Activated CD8-positive, alpha-beta T cell treated with anti-CD3 and anti-CD28 coated beads, Interleukin-2, amount 10 ng/mL, durations not matched to agents 7 days and 5 days (primary cell): ENCODE measurements at places on chromosomes 3 and 15.

GRCh38 chr3:54536450-54536849, 391.4 kb downstream of the LRTM1 start:
- no peak for DNase-seq

DNA sequence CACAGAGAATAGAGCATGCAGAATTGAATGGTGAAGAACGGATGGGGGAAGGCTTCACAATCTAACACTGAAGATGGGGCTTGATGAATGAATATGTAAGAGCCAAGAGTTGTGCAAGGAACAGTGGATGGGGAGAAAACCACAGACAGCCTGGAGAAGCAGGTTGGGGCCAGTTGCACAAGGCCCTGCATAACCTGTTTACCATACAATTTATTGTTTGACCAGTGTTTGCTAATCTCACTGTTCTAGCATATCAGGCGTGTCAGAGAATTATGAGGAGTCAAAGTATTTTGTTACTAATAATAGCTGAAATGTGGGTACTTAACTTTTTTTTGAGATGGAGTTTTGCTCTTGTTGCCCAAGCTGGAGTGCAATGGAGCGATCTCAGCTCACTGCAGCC, 36.4 kb downstream of the LINS1 start:
- no peak for DNase-seq

GRCh38 chr3:197019021-197019420, 10.6 kb downstream of the MELTF start:
- no peak for DNase-seq

GRCh38 chr3:71372911-71373637, 210.5 kb downstream of the FOXP1 start:
- DNase-seq, result no peak

DNA sequence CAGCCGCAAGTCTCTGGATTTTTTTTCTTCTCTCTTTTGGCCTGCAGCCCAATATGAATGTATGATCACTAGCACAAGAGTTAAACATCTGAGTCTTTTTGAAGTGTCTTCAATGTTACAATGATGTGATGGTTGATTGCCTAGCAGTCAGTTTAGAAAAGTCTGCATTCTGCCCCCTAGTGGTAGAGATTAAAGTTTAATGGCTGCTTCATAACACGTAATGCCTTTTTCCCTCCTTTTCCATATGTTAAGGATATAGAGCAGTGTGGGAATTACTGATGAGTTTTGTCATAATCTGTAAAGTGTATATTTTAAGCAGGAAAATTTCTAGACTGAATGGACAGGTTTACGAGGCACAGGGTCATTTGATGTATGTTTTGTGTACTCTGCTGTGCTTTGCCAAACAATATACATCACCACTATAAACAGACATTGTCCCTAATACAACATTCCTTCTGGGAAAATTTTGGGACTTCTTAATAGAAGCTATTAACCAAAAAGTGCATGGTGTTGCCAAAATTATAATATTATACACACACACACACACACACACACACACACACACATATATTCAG, 1038.5 kb upstream of the NR2F2 start:
- peak; percentile 26 for DNase-seq

DNA sequence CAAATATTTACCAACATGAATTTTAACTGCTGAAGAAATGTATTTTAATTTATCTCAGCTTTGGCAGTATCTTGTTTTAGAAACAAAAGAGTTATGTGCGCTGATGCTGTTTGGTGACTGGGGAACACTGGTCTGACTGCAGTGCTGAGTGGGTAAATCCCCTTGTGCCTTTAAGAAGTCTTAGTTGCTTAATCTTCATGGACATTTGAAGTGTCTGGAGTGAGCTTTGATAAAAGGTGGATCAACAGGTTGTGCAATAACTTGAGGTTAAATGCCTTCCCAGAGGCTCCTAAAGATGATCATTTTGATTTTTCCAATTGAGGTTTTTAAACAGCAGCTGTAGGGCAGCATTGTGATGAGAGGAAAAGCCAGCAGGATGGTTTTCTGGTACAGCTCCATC, 68.7 kb downstream of the TP63 start:
- no peak for DNase-seq

GRCh38 chr3:90011131-90011530, 903.7 kb downstream of the EPHA3 start:
- no peak for DNase-seq

GRCh38 chr3:155663467-155664212, 81.2 kb downstream of the PLCH1 start:
- no peak for DNase-seq

DNA sequence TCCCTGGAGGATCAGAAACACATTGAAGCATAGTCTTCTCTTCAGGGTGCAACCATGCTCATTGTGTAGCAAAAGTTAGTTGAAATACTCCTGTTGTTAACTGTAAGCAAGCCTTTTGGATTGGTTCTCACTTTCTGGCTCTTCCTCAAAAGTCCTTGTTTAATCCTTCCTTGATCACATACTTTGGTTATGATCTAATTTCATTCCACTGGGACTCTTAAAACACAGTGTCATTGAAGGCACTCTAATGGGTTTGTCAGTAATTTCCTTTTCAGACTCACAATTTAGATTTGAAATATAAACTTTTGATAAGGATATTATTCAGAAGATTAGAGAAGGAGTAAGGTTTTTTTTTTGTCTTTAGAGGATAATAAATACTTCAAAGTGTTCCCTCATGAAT, 451.7 kb upstream of the SGO1 start:
- DNase-seq, result no peak

- no peak for DNase-seq
Measured at GRCh38 chr15:68590721-68591389, 12.1 kb downstream of the CORO2B start.

DNA sequence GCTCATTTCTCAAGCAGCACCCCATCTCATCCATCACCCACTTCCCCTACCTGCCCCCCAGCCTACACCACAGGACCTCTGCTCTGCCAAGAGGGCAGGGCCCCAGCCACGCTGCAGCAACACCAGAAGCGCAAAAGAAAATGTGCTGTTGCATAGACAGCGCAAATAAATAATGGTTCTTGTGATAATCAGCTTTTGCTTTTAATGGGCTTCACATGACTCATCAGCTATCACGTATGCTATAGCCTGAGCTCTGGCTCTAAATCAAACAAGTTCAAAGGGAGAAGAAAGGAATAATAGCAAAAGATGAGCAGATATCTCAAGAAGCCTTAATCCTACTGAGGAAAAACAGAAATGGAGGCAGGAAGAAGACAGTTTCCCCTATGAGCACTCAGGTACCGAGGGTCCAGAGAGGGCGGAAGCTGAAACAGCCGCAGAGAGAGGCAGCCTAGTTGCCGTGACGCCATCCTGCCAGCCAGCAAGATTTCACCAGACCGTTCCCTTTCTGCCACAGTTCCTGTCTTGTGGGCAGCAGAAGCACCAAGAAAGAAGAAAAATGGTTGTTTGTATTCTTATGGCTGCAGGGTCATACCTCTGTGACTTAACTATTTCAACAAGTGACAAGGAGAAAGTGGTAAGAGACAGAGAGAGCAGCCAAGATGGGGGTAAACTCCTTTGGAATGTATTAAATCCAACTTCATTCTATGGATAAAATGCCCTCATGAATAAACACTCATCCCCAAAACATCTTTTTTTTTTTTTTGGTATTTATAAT, 22.0 kb downstream of the RAB27A start:
- DNase-seq, result peak; percentile 86

GRCh38 chr3:144051211-144051610, 79.6 kb downstream of the DIPK2A start:
- no peak for DNase-seq

GRCh38 chr3:38017445-38018295, 11.8 kb downstream of the PLCD1 start:
- DNase-seq, result no peak

- no peak for DNase-seq
Measured at GRCh38 chr15:80572337-80572736, 122.8 kb upstream of the ABHD17C start.

GRCh38 chr3:99947356-99947755, 129.7 kb downstream of the CMSS1 start:
- DNase-seq, result no peak

GRCh38 chr3:56980798-56981390, 79.6 kb upstream of the SPATA12 start:
- DNase-seq, result peak; percentile 60

DNA sequence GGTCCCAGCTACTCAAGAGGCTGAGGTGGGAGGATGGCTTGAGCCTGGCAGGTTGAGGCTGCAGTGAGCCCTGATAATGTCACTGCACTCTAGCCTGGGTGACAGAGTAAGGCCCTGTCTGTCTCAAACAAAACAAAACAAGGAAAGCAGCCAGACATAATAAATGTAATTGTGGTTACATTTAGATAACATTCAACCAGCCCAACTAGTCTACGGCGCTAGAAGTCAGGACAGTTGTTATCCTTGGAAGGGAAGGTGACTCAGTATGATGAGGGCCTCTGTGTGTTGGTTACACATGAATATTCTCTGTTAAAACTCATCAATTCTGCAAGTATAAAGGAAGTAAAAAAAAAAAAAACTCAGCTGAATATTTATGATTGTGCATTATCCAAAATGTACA, 27.0 kb upstream of the CSPG5 start:
- no peak for DNase-seq

DNA sequence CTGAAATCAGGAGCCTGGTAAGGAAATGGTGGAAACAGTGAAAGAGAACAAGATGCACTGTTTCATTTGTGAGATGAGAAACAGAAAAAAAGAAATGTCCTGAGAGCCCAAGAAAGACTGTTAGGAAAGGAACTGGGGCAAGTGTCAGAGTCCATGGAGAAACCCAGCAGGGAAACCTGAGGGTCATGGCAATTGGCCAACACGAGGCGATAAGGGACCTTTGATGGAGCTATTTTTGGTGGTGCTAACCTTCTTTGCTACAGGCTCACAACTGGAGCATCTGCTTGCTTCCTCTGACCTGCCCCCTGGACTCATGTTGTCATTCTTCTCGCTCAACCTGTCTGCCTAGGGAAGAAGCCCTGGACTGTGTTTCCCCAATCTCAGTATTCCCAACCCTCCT, 4.2 kb upstream of the TMEM41A start:
- no peak for DNase-seq

GRCh38 chr3:153974614-153975013, 146.6 kb upstream of the ARHGEF26 start:
- no peak for DNase-seq

- DNase-seq, result no peak
Measured at GRCh38 chr3:12487786-12488185, 3.5 kb downstream of the TSEN2 start.

- no peak for DNase-seq
Measured at GRCh38 chr3:150006794-150007193, 36.1 kb upstream of the PFN2 start.

DNA sequence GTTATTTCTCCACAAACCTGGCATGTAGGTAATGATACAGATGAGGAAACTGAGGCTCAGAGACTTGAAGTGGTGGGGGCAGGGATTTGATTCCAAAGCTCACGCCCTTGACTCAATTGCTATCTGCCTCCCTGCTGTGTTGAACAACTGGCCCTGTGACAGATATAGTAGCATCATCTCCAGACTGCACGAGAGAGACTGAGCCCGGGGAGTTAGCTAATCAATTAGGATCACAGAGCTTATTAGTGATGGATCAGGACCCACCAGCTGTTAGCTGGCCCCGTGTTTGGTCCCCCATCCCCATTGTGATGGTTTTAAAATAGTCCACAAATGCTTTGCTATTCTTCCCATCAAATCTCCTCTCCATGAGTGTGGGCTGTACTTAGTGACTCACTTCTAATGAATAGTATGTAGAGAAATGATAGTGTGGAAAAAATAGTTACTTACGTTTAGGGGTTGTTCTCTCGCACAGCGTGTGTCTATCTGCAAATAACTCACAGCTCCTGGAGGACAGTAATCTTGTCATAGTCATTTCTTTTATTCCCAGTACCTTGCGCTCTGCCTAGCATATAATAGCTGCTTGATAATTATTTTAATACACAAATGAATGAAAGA, 74.4 kb upstream of the KLF13 start:
- DNase-seq, result no peak

GRCh38 chr15:44066211-44066827, 128.8 kb downstream of the FRMD5 start:
- peak; percentile 79 for DNase-seq
